ENCODE measurements at places on chromosomes 4 and X. TPM values are rescaled to one million over a fixed set of nuclear protein-coding genes. Genes with fewer than 3 reads are reported as not detected.

The PPARGC1A gene
- 92.4 TPM for total RNA-seq

The CEP44 gene
- 15.5 TPM for total RNA-seq

The ERCC6L gene
- 1.6 TPM for total RNA-seq

The BEX1 gene
- 1.2 TPM for total RNA-seq

The DDX60 gene
- total RNA-seq = 76.1 TPM

The ZAR1 gene
- not detected for total RNA-seq

The PNPLA4 gene
- total RNA-seq = 35.0 TPM

The FANCB gene
- 1.8 TPM for total RNA-seq

The GIMD1 gene
- not detected for total RNA-seq

The RNF128 gene
- 43.0 TPM for total RNA-seq

The UGT2B11 gene
- total RNA-seq = 0.50 TPM

The SHROOM3 gene
- 158 TPM for total RNA-seq

The TEX13D gene
- total RNA-seq = not detected

The SPANXN4 gene
- not detected for total RNA-seq

The FIP1L1 gene
- total RNA-seq = 44.7 TPM

The MAGEC1 gene
- not detected for total RNA-seq

The ACOT9 gene
- total RNA-seq = 25.9 TPM

The ITGB1BP2 gene
- 0.61 TPM for total RNA-seq

The GLRA3 gene
- total RNA-seq = not detected

The CSN3 gene
- total RNA-seq = not detected

The S100P gene
- 136 TPM for total RNA-seq

The POLN gene
- total RNA-seq = 3.1 TPM

The MRPS18C gene
- 37.7 TPM for total RNA-seq

The SRPK3 gene
- total RNA-seq = 1.4 TPM

The SPANXD gene
- not detected for total RNA-seq

The MORF4L2 gene
- 168 TPM for total RNA-seq

The TLL1 gene
- 1.9 TPM for total RNA-seq

The SHISA3 gene
- 1.9 TPM for total RNA-seq

The MAGEA2B gene
- not detected for total RNA-seq

The LRCH2 gene
- total RNA-seq = 2.2 TPM

The SPOCK3 gene
- 0.47 TPM for total RNA-seq

The GPR50 gene
- not detected for total RNA-seq

The LINC00632 gene
- total RNA-seq = 72.8 TPM

The EGF gene
- total RNA-seq = 3.9 TPM

The FAM149A gene
- total RNA-seq = 15.2 TPM

The HTT gene
- total RNA-seq = 51.7 TPM

The PASD1 gene
- not detected for total RNA-seq

The GDPD2 gene
- total RNA-seq = 23.5 TPM

The SMS gene
- 56.3 TPM for total RNA-seq

The PLP1 gene
- 16.7 TPM for total RNA-seq

The RNF175 gene
- total RNA-seq = not detected

The CT55 gene
- total RNA-seq = not detected

The AR gene
- total RNA-seq = 1.2 TPM

The DOK7 gene
- 0.70 TPM for total RNA-seq

The ADH5 gene
- 222 TPM for total RNA-seq

The CD38 gene
- 1.1 TPM for total RNA-seq

The DGAT2L6 gene
- not detected for total RNA-seq

The AMBN gene
- total RNA-seq = not detected

The FOXO4 gene
- total RNA-seq = 54.2 TPM

The ACSL1 gene
- total RNA-seq = 41.2 TPM

The P2RY10 gene
- 2.1 TPM for total RNA-seq

The PRDM8 gene
- total RNA-seq = 2.3 TPM

The DAPP1 gene
- 3.4 TPM for total RNA-seq

The WDR17 gene
- total RNA-seq = 0.89 TPM

The GPR82 gene
- 0.56 TPM for total RNA-seq

The HTN3 gene
- not detected for total RNA-seq

The FAM47A gene
- total RNA-seq = not detected

The TMEM156 gene
- 0.70 TPM for total RNA-seq

Data from left colon (tissue), 2 donors.